ENCODE measurements at places on chromosomes 11 and 22.

- no peak for DNase-seq
Observed at GRCh38 chr11:10763766-10764165, 12.7 kb downstream of the CTR9 start.

DNA sequence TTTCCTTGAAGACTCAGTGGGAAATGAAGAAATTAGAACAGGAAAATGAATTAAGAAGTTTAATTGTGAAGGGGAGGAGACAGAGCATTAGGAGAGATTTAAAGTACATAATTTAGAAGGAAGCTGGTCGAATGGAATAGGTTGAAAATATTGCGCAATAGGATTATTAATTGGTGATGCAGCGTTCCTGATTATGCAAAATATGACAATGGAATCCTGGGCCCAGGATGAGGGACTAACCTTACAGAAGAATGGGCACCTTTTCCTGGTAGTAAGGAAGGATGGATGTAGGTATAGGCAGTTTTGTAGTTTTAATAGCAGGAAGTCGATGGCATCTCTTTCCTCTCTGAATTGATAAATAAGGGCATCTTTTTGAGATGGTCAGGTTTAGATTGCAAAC lies 7.8 kb downstream of the TTC12 start:
- DNase-seq, result no peak

GRCh38 chr11:132220474-132220873 lies 850.1 kb downstream of the NTM start:
- no peak for DNase-seq

DNA sequence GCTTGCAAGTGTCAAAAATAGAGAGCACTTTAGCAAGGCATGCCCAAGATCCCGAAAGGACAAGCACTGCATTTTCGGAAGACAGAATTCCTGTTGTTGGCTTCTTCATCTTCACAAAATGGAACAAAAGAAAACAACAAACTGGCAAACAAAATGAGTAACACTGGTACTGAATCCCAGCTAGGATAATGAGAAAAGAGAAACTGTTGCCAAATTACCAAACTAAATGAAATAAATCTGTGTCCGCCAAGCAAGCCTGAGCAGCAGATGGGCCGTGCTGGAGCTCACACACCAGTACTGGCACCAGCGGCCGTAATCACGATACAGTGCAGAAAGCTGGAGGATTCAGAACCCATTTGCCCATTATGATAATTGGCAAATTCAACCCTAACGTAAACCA lies 30.6 kb downstream of the TUB start:
- no peak for DNase-seq

GRCh38 chr22:30247561-30247960 lies 1.0 kb upstream of the LIF start:
- DNase-seq, result no peak

- no peak for DNase-seq
Observed at GRCh38 chr22:31821572-31821971, 67.8 kb downstream of the DEPDC5 start.

- no peak for DNase-seq
Observed at GRCh38 chr11:115306689-115307088, 197.5 kb downstream of the CADM1 start.

DNA sequence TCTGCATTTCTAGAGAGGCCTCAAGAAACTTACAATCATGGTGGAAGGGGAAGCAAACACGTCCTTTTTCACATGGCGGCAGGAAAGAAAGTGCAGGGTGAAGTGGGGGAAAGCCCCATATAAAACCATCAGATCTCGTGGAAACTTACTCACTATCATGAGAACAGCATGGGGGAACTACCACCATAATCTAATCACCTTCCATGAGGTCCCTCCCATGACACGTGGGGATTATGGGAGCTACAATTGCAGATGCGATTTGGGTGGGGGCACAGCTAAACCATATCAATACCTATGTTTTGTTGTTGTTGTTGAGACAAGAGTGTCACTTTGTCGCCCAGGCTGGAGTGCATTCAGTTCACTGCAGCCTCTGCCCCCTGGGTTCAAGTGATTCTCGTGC lies 29.9 kb downstream of the SFI1 start:
- DNase-seq, result no peak

DNA sequence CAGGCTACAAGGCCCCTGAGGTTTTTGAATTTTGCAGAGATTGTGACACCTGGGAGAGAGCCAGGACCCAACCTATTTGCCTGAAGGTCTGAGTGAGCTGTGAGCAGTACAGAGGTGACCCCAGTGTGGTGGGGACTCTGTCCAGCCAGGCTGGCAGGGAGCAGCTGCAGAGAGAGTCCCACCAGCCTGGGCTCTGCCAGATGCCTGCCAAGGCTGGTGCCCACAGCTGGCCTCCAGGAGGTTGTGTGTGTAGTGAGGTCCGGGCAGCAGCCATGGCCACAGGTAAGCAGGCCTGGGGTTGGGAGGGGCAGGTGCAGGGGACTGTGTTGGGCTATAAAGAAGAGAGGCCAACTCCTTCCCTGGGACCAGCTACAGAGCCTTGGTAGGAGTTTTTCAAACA lies 144.8 kb downstream of the CRYBB2 start:
- DNase-seq, result no peak

DNA sequence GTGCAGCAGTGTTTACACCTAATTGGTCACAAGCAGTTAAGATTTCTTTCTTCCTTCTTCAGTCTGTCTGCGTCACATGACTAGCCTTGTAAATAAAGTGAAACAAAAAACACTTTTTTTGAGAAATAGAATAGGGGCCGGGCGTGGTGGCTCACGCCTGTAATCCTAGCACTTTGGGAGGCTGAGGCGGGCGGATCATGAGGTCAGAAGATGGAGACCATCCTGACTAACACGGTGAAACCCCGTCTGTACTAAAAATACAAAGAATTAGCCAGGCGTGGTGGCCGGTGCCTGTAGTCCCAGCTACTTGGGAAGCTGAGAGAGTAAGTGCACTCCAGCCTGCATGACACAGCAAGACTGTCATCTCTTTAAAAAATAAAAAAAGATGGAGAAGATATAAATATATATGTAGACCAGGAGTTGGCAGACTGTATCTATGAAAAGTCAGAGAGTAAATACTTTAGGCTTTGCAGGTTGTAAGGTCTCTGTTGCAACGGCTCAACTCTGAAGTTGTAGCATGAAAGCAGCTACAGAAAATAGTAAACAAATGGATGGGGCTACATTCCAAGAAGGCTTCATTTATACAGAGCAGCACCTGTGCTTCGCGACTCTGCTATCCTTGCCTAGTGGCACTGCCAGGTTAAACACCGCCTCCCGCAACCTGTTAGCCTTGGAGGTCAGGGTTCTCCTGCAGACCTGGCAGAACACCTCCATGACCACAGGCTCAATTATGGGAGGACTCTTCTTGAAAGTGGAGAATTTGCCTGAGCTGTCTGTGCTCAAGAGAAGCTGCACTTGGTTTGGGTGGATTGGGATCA lies 55.9 kb downstream of the PPP6R2 start:
- DNase-seq, result no peak
